ENCODE measurements at places on chromosomes 3 and 15.

- DNase-seq = no peak
Measured at GRCh38 chr15:100221471-100222348, 120.1 kb downstream of the ADAMTS17 start.

GRCh38 chr3:168850109-168850508, 754.4 kb upstream of the GOLIM4 start:
- no peak for DNase-seq

GRCh38 chr3:78858174-78858573, 909.6 kb downstream of the ROBO1 start:
- DNase-seq = no peak

DNA sequence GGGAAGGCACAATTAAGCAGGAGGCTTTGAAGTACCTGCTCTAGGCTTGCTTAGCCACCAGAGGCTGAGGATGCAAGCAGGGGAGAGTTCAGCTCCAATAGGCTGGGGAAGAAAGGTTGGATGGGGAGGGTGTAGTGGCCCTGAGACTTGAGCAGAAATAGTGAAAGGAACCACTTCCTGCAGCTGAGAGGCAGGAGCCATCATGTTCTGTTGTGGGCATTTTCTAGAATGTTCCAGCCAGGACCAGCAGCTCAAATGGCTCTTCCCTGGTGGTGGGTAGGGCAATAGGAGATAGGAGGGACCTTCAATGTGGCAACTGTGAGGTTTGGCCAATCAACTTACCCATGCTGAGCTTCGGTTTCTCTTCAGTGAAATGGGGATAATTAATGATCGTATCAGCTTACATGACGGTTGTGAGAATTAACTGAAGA, 79.1 kb upstream of the CGNL1 start:
- DNase-seq = no peak

- no peak for DNase-seq
Measured at GRCh38 chr15:80615783-80616391, 79.2 kb upstream of the ABHD17C start.

GRCh38 chr3:48426944-48427629, 2.8 kb downstream of the PLXNB1 start:
- no peak for DNase-seq

DNA sequence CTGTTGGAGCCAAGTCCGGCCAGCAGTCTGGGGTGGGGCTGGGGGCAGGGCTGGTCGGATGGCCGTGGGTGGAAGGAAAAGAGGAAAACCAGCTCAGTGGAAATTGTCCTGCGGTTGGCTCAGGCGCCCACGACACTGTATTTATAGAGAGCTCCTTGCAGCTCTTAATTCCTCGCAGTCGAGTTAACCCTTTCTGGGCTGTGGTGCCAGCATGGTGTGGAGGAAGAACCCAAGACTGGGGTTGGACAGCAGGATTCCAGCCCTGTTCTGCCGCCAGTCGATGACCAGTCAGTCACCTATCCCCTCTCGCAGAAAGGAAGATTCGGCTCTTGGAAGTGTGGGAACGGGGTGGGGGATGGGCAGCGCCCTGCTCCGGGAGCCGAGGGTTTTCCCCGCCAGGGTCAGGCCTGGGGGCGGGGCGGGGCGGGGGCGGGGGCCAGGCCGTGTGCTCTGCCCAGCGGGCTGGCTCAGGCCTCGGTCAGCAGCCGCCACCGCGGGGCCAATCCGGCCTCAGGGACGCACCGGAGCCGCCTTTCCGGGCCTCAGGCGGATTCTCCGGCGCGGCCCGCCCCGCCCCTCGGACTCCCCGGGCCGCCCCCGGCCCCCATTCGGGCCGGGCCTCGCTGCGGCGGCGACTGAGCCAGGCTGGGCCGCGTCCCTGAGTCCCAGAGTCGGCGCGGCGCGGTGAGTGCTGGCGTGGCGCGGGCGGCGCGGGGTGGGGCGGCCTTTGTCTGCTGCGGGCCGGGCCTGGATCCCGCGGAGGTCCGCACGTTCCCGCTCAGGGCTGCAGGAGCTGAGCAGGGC, at the start of gene CD276:
TSS of gene CD276 (plus strand) at position 607 of the 804 bp plus-strand sequence. CDS start 15,257 bp downstream, outside the sequence.
- no peak for DNase-seq

Measured in activated CD4-positive, alpha-beta T cell treated with anti-CD3 and anti-CD28 coated beads, Interleukin-2, Interleukin-6, amounts not matched to agents 100 ng/mL and 50 ng/mL, durations not matched to agents 16 hours and 8 hours (primary cell).